ENCODE measurements at places on chromosomes 1 and 21. TPM values are rescaled to one million over a fixed set of nuclear protein-coding genes. Genes with fewer than 3 reads are reported as not detected.

DNA sequence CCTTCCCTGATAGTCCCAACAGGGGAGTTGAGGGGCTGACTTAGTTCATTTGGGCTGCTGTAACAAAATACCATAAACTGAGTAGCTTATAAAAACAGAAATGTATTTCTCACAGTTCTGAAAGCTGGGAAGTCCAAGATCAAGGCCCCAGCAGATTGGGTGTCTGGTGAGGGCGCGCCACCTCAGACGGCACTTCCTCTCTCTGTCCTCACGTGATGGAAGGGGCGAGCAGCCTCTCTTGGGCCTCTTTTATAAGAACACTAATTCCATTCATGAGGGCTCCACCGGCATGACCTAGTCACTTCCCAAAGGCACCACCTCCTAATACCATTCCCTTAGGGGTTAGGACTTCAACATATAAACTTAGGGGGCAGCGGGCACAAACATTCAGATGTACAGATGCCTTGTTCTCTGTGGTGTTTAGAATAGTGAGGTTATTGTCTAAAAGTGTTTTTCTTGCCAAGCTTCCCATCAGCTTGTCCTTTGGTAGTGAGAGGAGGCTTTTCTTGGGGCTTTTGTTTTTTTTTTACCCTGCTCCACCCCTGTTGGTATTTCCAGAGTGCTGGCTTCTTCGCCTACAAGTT, 20.3 kb downstream of the NIPAL3 start:
- no peak for DNase-seq

GRCh38 chr1:241077386-241078147, 279.4 kb downstream of the RGS7 start:
- DNase-seq = no peak

DNA sequence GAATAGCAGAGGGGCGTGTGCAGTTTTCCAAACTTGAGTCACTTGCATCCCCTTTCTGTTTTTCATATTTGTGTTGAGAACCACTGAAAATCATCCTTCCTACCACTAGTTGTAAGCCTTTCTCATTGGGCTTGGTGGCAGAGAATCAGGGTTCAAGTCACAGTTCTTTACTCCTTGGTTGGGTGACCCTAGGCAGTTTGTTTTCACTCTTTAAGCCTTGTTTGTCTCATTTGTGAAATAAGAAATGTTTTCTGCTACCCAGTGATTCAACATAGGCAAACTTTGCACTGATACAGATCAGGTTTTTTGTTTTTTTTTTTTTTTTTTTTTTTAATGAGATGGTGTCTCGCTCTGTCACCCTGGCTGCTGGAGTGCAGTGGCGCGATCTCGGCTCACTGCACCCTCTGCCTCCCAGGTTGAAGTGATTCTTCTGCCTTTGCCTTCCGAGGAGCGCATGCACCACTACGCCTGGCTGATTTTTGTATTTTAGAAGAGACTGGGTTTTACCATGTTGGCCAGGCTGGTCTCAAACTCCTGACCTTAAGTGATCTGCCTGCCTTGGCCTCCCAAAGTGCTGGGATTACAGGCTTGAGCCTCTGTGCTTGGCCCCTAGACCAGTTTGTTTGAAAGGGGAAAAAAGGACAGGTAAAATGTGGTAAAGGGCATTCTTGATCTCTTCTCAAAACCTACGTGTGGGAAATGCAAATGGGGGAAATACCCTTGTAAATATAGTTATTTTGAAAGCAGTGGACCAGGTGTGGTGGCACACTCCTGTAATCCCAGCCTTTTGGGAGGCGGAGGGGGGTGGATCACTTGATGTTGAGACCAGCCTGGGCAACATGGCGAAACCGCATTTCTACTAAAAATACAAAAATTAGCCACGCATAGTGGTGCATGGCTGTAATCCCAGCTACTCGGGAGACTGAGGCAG, 3.2 kb downstream of the CLIC4 start:
- no peak for DNase-seq

DNA sequence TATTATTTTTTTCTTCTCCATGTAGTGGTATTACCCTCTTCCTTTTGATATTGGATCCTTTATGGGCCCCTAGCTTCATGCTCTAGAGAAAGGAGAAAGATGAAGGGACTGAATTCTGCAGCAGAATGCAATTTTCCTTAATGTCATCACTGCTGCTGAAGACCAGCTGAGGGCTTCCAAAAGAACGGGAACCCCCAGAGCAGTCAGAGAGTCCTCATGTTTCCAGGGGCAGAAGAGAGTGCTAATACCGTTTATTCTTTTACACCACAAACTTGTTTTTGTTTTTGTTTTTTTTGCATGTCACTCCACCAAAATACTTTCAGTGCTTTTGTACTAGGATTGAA, 21.1 kb upstream of the TBX15 start:
- no peak for DNase-seq

GRCh38 chr21:45088729-45089128, 14.3 kb downstream of the ADARB1 start:
- DNase-seq = no peak

DNA sequence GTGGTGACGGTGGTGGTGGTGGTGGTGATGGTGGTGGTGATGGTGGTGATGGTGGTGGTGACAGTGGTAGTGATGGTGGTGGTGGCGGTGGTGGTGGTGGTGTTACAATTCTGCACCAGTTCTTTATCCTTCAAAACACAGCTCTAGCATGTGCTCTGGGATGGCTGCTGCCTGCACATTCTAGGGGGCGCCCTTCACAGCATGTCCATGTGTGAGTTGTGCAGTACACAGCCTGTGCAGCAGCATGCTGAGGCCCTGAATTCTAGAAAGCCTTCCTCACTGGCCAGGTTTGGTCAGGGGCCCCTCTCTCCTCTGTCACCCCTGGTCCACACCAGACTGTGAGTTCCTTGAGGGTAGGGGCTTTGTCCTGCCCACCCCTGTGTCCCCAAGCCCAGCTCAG, 67.7 kb downstream of the MATN1 start:
- no peak for DNase-seq

- DNase-seq = no peak
Observed at GRCh38 chr1:63877816-63878215, 104.0 kb downstream of the ROR1 start.

- no peak for DNase-seq
Observed at GRCh38 chr1:181452746-181453145, 30.6 kb upstream of the CACNA1E start.

GRCh38 chr1:1683104-1683905, 9.3 kb downstream of the SLC35E2B start:
- no peak for DNase-seq

- DNase-seq = no peak
Observed at GRCh38 chr21:35135481-35135880, 86.4 kb upstream of the RUNX1 start.

- no peak for DNase-seq
Observed at GRCh38 chr21:34974162-34974981, 74.7 kb downstream of the RUNX1 start.

DNA sequence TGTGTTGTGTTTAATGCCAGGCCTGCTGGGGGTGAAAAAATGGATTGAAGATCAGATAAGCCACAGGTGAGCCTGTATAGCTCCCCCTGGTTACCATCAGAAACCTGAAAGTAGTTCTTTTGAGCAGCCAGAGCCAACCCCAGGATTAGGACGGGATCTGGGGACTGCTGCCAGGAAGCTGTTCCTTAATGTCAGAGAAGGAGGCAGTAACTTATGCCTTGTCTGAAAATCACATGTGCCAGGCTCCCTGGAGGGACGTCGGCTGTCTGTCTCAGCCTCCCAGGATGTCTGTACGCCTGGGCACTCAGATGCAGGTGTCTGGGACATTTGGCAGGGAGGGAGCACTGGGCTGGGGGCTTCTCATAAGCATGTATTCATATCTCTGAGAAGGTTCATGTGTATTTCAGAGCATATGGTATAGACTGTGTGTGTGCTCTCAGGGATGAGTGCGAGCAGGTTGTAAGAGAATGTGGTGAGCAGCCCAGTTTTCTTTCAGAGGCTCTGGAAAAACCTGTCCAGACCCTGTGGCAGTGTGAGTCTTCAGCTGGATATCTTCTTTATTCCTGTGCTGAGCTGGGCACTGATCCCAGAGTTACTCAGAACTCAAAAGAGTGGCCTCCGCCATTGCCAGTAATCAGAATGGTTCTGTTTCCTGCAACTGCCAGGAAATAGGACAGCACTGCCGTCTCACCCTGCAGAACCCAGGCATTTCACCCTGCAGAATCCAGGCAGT, 2.8 kb downstream of the FAM43B start:
- no peak for DNase-seq

DNA sequence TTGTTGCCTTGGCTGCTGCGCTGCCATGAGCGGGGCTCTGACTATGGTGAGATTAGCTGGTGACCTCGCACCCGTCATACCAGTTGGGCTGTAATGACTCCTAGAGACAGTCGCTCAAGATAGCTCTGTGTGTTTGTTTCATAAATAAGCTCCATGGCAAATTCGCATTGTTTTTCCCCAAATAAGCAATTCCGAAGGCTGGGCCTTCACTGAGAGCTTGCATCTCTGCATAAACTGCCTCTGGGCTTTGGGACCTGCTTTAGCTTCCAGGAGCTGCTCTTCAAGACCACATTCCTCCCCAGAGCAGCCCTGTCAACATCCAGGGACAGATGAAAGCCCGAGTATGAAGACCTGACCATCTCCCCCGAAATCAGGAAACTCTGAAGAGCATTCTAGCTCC, 40.7 kb upstream of the SCCPDH start:
- DNase-seq = no peak

- DNase-seq = no peak
Observed at GRCh38 chr1:59083946-59084865, 212.7 kb upstream of the FGGY start.

DNA sequence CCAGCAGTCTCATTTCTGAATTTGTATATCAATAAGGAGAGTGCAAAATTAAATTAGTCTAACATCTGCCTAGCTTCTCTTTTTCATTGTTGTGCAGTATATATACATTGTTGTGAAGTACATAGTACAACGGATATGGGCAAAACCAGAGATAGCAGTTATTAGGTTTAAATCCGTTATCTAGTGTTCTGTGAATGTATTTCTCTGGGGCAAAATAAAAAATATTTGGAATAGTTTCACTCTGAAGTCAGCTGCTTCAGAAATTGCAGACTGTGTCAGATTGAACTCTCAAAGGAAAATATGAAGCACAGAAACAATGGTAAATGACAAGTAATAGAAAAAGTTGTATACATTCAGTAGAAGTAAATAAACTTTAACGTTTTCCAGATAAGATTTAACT, 836.5 kb upstream of the CXADR start:
- DNase-seq = no peak

DNA sequence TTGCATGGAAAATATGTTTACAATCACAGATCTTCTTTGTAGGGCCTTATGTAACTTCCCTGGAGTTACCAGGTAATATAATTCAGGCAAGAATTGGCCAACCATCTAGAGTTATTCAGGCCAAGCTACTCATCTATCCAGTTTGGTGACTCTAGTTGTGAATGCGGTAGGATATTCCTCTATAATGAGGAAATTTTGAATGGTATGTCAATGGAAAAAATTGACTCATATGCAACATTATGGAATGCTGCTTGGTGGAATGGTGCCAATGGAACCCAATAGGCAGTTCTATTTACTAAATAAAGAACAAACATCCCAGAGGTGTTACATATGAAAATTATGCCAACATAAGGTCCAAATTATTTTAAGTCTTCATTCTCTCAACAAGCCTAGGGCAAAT, 5.6 kb upstream of the TNFSF18 start:
- no peak for DNase-seq

DNA sequence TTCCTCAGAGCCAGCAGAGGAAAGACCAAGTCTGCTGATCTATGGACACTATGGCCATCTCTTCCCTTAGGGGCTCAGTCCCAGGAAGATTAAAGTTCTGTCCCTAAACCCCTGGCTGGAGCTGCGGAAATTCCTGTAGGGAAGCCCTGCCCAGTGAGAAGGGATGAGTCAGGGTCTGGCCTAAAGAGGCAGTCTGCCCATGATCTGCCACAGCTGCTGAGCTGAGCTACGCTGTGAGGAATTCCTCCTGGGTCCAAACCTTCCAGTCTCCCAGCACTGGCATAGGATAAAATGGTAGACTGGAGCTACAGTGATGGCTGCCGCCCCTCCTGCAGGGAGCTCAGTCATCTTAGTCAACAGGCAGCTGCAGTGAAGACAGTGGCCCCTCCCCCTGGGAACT, 213.7 kb downstream of the BRINP2 start:
- no peak for DNase-seq

DNA sequence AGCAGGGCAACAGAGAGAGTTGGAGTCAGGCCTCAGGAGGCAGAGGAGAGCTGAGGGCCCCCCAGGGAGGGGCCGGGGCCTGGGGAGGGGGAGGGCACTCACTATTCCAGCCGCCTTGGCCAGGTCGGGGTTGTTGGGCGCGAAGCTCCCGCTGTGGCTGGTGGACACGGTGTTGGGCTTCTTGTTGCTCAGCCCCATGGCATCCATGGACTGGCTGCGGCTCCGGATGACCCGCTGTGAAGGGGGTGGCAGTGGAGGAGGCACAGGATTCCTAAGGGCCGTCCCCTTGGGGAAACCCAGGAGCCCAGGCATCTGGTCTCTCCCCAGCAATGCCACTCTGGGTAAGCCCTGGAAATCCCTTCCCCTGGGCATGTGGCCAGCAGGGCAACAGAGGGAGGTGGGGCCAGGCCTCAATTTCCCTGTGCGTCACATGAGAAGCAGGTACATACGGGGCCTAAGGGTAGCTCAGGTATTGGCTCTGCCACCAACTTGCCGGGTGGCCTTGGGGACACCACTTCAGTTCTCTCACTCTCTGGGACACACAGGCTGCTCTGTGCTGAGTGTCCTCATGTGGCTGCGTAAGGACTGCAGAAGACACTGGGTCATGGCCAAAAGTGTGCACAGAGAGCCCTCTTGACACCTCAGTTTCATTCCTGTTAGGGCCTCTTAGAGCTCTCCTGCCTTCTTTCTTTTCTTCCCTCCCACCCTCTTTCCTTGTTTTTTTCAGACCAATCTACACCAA, 63.0 kb downstream of the RAP1GAP start:
- no peak for DNase-seq

DNA sequence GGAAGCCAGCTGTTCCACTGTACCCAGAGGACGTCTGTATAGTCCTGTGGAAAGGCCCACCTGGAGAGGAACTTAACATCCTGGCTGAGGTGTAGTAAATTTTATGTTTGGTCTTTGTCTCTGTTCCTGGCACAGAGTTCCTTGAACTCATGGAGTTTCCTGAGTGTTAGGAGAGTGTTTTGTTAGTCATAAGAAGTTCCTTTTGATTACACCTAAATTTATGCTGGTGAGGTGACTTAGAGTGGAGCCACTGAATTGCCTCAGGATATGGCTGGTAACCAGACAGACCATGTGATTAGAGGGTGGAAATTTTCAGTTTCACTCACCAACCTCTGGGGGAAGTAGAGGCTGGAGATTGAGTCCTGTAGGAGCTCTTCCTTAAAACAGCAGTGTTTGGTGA, 57.9 kb downstream of the RASAL2 start:
- no peak for DNase-seq

Gene INSRR
- not detected for total RNA-seq

Gene ZSCAN20
- 2.7 TPM for total RNA-seq

Gene ZMYND12
- 0.36 TPM for total RNA-seq

Data from Caco-2 (cell line).